ENCODE measurements at places on chromosomes 3 and 15. TPM values are rescaled to one million over a fixed set of nuclear protein-coding genes. Genes with fewer than 3 reads are reported as not detected.

C2CD4A gene
- 1.1 TPM for total RNA-seq

CILP gene
- 13.4 TPM for total RNA-seq

GRCh38 chr3:56836276-56837163, 34.8 kb upstream of the ARHGEF3 start:
- DNase-seq, result no peak

DNA sequence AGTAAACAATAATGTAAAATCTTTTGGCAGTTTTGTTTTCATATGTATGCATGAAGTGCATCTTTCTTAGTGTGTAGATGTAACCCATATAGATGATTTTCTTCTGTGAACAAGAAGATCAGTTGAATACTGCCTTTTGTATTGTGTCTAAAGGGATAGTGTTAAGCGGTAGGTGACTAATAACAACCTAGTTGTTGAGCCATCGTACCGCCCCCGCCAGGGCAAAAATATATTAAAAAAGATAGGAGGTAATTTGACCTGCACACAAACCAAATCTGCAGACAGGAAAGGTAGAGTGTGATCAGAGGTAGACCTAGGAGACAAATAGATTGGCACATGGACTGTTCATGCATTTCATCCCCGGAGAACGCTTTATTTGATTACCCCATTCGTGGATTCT, 3.3 kb upstream of the GMNC start:
- no peak for DNase-seq

- no peak for DNase-seq
Observed at GRCh38 chr3:195385526-195385925, 57.3 kb downstream of the ACAP2 start.

DNA sequence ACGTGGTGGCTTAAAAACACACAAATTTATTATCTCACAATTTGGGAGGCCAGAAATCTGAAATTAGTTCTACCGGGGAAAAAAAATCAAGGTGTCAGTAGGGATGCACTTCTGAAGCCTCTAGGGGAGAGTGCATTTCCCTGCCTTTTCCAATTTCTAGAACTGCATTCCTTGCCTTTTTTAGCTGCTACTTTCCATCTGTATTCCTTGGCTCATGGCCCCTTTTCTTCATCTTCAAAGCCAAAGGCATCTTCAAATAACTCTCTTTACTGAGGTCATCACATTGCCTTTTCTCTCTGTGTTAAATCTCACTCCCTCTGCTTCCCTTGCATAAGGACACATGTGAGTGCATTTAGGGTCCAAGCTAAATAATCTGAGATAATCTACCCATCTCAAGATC, 69.5 kb upstream of the NEO1 start:
- no peak for DNase-seq

Data from left colon (tissue), 2 donors.